ENCODE measurements at places on chromosomes 16 and 17. TPM values are rescaled to one million over a fixed set of nuclear protein-coding genes. Genes with fewer than 3 reads are reported as not detected.

DNA sequence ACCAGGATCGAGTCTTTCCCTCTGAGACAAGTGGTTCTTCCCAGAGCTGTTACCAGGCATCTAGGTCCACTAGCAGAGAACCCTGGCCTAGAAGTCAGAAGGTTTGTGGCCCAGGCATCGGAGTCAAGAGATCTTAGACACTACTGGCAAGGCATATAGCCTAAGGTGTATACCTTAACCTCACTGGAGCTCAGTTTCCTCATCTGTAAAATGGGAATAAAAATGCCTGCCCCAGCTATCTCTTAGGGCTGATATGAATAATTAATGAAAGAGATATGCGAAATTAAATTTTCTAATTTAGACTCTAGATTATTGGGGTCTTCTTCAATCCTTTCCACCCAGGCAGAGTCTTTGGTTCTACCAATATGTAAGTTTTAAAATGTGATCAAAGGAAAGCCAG, 60.5 kb upstream of the NLK start:
- no peak for DNase-seq

SEC14L5 gene
- total RNA-seq: not detected

EPX gene
- not detected for total RNA-seq

KRT15 gene
- 15.6 TPM for total RNA-seq

FAAP100 gene
- 33.8 TPM for total RNA-seq

DNA sequence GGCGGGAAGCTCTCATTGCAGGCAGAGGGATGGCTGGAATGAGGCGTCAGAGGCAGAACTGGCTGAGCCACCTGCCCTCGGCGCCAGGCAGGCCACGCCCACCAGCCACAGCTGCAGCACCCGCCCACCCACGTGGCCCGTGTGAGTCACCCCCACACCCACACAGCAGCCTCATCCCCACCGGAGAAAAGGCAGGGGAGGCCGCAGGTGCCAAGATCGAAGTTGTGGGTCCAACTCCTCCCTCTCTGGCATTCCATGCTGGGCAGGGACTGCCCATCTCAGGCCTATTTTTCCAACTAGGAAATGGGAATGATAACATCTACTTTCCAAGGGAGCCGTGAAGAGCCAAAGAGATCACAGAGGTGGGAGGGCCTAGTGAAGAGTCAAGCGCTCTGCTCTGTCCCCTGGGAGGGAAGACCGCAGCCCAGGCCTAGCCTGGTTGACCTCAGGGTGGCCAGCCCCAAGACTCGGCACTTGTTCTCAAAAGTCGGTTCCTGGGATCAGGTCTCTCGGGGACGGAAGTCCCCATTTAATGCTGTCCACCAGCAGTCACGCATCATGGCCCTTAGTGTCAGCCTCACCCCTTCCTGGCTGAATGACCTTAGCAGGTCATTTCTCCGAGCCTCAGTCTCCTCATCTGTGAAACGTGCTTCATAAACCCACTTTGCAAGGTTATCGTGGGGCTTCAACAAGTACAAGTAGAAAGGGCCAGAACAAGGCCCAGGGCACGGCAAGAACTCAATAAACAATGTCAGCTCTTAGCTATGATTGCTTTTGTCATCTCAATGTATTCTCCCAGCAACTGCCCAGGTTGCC, at the start of gene TRPV3:
TRPV3 (minus strand) TSS at position 45 of the 816 bp plus-strand sequence. CDS start 2,962 bp downstream, outside the sequence.
- DNase-seq: no peak

KRTAP3-1 gene
- total RNA-seq: not detected

DNA sequence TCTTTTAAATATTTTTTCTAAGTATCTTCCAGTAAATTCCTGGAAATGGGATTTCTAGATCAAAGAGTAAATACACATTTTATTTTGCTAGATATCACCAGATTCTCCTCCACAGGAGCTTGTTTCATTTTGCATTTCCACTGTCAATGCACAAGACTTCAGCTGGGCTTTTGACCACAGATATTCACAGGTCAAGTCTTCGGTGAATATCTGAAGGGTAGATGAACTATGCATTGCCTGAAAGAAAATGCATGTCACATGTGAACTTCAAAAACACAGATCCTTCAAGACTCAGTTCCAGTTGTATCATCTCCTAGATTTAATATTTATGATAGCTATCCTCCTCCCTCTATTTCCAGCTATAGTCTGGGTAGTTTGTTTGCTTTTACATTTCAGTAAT, 963.6 kb upstream of the GOT2 start:
- no peak for DNase-seq

GRCh38 chr17:82098939-82099763, 1.1 kb upstream of the FASN start:
- DNase-seq: no peak

Measured in epithelial cell of proximal tubule (primary cell).